Heart left ventricle (tissue), 16 donors: ENCODE measurements at places on chromosomes 2 and 18. TPM values are rescaled to one million over a fixed set of nuclear protein-coding genes. Genes with fewer than 3 reads are reported as not detected.

DNA sequence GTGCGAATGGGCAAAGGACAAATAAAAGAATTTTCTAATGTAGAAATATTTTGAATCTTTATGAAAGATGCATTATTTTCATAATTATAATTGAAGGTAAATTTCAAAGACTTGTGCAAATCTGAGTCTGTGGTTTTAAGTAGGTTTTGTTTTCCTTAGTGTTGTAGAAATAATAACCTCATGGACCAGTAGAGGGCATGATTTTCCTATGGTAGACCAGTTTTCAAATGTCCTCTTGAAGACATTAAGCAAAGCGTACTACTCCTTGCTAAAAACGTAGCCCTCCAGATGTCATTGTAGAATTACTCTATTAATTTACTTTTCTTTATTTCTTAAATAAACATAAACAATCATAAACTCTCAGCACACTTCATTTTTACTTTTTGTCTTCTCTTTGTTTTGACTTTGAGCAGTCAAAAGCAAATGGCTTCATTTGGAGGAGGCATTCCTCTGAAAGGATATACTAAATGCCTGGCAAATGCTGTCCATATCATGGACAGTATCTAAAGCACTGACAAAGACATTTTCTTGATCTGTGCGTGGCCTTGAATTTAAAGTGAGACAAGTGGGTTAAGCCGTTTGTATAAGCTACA, 85.8 kb upstream of the FAM237A start:
- DNase-seq = no peak

Gene DSG4
- not detected for polyA plus RNA-seq

GRCh38 chr2:33073018-33073417, 126.3 kb downstream of the LTBP1 start:
- no peak for DNase-seq

- DNase-seq = no peak
Observed at GRCh38 chr18:79540161-79540903, 139.3 kb upstream of the CTDP1 start.

GRCh38 chr2:211793690-211794089, 744.9 kb downstream of the ERBB4 start:
- DNase-seq = no peak

Gene FAM124B
- polyA plus RNA-seq = 0.34 TPM

Gene AQP12B
- not detected for polyA plus RNA-seq
